Nephron progenitor cell (in vitro differentiated cells): ENCODE measurements at places on chromosomes 3 and 15.

DNA sequence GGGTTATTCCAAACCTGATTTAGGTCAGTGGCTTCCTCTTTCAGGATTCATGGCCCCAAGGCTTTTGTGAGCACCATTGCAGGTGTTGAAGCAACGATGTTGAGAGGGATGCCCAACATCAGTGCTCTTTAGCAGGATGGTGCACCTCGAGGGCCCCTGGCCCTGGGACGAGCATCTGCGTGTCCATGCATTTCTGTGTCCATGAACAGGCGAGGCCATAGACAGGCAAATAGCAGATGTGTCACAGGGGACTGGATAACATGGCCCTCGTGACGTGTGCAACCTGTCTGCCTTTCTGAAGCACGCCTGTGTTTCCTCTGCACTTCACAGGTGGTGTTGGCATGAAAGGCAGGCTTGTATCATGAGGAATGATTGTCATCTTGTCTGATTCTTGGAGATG is 132.3 kb downstream of the SNRPN start:
- no peak for DNase-seq
- peaks cover 3% of the 10 kb centered on the region for H3K27me3 ChIP-seq
- no peak overlapping the region for H3K4me3 ChIP-seq
- H3K36me3 ChIP-seq: peaks cover 89% of the 10 kb centered on the region
- H3K27ac ChIP-seq: no peak overlapping the region
- H3K4me1 ChIP-seq: no peaks in the 10 kb centered on the region

DNA sequence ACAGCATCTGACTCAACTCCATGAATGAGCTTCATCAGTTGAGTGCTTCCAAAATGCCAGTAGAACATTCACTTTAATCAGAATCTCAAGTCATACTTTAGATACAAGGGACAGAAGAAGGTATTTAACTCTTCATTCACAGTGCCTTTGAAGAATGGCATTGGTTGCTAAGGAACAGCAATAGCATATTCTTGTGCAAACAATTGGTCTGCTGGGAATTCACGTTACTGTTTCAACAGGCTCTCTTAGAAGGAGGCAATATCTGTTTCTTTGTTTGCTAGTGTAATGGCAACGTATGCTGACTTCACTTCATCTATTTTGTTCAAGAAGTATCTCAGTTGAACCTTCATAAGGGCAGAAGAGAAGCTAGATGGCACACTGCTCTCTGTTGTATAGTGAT is 113.9 kb downstream of the TMEM108 start:
- no peaks in the 10 kb centered on the region for H3K4me1 ChIP-seq
- H3K4me3 ChIP-seq: no peak overlapping the region
- peaks cover 6% of the 10 kb centered on the region for H3K36me3 ChIP-seq
- H3K27me3 ChIP-seq: peaks cover 3% of the 10 kb centered on the region

- peak overlapping the region; percentile 83 for H3K27ac ChIP-seq
- peaks cover 7% of the 10 kb centered on the region for H3K27me3 ChIP-seq
- peaks cover 45% of the 10 kb centered on the region for H3K36me3 ChIP-seq
- no peak overlapping the region for H3K4me3 ChIP-seq
- DNase-seq: no peak
These were observed 52.3 kb downstream of the ATP1B3 start for GRCh38 chr3:141928631-141929270.

- H3K36me3 ChIP-seq: no peaks in the 10 kb centered on the region
- no peak for DNase-seq
- H3K4me1 ChIP-seq: peaks cover 3% of the 10 kb centered on the region
- no peak overlapping the region for H3K4me3 ChIP-seq
- H3K27ac ChIP-seq: no peak overlapping the region
These were observed 181.0 kb upstream of the RASGRP1 start for GRCh38 chr15:38745626-38746025.

DNA sequence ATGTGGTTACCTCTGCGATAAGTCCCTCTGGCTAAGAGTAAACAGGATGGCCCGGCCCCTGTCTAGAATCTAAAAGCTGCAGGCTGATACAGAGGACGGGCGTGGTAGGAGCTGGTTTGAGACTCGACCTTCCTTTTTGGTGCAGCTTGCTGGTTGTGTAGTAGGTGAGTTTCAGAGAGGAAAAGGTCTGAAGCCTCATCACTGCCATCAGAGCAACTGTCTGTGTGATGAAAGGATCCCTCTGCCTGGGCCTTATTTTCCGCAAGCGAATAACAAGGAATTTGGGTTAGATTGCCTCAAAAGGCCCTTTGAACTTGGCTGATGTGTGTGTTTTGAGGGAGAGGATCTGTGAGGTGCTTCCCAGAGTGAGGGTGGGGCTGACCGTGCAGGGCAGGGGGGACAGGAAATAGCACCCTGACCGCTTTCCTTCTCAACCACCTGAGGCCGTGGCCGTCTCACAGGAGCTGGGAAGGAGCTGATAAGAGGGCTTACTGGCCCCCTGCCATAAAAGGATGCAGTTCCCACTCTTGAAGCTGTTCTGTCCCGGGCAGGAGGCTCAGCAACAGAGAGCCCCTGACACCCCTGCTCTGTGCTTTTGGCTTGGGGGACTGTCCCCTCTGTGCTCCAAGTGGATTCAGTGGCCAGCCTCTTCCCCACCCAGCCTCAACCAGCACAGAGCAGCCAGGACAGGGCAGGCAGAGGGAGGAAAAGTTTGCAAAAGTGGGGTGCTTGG is 45.6 kb upstream of the TFRC start:
- DNase-seq: no peak
- H3K27ac ChIP-seq: peak overlapping the region; percentile 11
- no peak overlapping the region for H3K4me3 ChIP-seq
- H3K4me1 ChIP-seq: peaks cover 18% of the 10 kb centered on the region

DNA sequence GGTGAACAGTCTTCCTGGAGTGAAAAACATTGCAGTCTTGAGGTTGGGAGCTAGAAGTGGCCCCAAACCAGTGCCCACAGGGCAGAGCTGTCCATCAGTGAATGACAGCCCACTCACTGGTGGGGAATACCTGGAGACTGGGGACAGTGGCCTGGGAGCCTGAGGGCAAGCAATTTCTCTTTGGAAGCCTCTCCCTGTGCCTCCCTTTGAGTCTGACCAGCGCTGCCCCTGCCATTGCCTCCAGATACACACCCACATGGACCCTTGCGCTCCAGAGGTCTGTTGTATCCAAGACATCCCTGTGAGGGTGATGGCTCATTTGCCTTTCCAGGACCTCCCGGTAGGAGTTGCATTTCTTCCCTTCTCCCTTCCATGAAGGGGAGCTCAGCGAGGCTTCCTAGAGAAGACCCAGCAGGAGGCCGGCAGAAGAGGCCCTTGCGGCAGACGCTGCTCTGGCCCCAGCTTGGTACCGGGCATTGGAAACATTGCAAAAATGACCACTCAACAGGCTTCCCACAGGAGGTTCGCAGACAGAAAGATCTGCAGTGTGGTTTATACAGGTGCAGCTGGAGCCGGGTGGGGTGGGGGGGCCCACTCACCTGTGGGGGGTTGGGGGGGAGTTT is 38.5 kb downstream of the KLF13 start:
- DNase-seq: no peak
- H3K27me3 ChIP-seq: peaks cover 5% of the 10 kb centered on the region
- H3K36me3 ChIP-seq: peaks cover 14% of the 10 kb centered on the region

DNA sequence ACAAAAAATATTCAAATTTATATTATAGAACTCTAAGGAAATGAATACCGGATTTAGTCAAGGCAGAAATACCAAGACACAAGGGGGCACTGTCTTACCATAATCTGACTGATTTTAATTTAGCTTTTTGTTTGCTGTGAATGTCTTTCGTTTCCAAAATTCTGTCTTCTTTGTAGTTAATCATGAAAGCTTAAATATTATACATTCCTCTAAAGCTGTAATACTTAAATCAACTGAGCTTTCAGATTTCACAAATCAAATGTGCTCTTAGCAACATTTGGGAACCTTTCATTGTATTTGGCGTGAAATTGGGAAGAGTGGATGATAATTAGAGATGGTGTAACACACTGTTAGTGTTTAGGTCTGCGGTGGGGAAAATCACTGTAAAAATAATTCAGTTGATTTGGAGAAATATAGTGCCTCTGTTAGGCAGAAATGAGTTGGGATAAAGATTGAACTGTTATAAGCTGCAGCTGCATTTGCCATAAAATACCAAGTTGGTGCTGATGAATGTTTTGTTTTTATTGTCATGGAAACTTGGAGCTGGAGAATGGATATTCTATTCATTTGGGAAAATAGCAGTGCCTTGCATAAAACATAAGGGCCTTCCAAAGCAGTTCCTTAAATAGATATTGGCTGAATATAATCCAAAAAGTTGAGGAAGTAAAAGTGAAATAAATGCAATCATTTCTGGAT is 228.2 kb downstream of the TCF12 start:
- H3K27ac ChIP-seq: peak overlapping the region; percentile 30
- peaks cover 27% of the 10 kb centered on the region for H3K36me3 ChIP-seq
- H3K4me3 ChIP-seq: no peak overlapping the region
- H3K4me1 ChIP-seq: peaks cover 18% of the 10 kb centered on the region
- no peak for DNase-seq

DNA sequence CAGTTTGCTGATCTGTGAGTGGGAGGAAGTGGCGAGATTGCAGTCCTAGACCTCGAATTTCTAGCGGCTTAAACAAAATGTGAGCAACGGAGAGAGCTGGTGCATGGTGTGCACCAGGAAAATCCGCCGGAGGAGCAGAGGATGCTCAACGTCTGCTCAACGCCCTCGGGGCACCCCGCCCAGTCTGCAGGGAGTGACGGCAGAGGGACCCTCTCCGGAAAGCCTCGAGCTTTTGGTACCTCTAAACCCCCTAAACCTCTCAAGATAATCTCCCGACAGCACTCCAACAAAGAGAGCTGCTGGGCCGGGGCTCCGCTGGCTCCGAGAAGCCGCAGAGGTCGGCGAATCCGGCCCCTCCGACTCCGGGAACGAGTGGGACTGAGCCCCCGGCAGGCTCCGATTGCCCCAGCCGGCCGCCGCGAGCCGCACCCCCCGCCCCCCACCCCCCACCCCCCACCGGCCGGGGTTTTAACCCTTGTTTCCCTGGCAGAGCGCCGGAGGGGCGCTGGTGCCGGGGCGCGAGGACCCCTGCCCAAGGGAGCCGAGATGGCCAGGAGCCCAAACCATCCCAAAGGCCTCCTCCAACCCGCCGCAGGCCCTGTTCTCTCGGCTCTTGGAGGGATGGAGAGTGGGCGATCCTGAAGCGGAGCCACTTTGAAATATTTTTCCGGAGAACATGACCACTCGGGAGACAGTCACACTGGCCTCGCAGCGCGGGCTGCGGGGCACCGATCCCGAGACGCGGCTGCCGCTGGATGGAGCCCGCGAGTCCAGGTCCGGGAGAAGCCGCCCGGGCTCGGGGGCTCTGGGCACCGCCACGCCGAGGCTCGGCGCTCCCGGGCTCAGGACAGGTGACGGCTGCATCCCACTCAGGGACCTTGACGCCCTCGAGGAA is 1.5 kb downstream of the MEGF11 start:
- no peak overlapping the region for H3K27ac ChIP-seq
- no peaks in the 10 kb centered on the region for H3K36me3 ChIP-seq
- H3K4me3 ChIP-seq: peak overlapping the region; percentile 77
- DNase-seq: peak; percentile 82
- H3K4me1 ChIP-seq: peaks cover 19% of the 10 kb centered on the region

GRCh38 chr15:72784456-72784876 is 908 bp upstream of the ADPGK start:
- no peak for DNase-seq
- peak overlapping the region; percentile 86 for H3K27ac ChIP-seq

DNA sequence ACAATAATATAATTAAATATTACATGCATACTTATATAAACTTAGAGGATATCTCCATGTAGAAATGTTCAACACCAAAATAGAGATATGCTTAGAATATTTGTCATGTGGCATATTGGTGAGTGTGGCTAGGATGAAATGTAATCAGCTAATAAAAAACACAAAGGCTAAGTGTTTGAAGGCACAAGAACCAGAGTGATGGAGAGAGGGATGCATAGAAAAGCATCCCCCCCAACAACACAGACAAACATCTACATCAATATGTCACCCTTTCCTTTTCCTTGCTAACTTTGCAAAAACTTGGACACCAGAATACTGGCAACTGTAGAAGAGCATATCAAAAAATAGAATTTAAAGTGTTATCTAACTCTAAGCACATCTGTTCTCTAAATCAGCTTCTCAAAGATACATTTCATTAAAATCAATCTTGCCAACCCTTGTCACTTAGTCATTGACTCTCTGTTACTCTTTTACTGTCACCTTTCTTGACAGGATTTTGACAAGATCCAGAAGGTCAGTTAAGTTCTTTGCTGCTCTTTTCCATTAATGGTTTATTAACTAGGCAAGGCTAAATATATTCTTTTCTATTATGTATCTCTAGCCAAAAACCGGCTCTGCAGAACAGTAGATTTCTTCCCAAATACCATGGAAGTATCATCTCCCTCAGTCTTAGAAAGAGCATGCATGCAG is 695.9 kb downstream of the OTOL1 start:
- no peak overlapping the region for H3K27ac ChIP-seq
- peaks cover 24% of the 10 kb centered on the region for H3K4me1 ChIP-seq
- no peak overlapping the region for H3K4me3 ChIP-seq
- peaks cover 21% of the 10 kb centered on the region for H3K36me3 ChIP-seq
- H3K27me3 ChIP-seq: peaks cover 5% of the 10 kb centered on the region
- no peak for DNase-seq

GRCh38 chr3:115785782-115786181 is 162.5 kb downstream of the GAP43 start:
- H3K27ac ChIP-seq: no peak overlapping the region
- peaks cover 4% of the 10 kb centered on the region for H3K27me3 ChIP-seq
- H3K4me1 ChIP-seq: peaks cover 12% of the 10 kb centered on the region
- no peaks in the 10 kb centered on the region for H3K36me3 ChIP-seq
- DNase-seq: no peak
- no peak overlapping the region for H3K4me3 ChIP-seq

- peaks cover 50% of the 10 kb centered on the region for H3K36me3 ChIP-seq
- no peak for DNase-seq
- no peak overlapping the region for H3K4me3 ChIP-seq
- peaks cover 32% of the 10 kb centered on the region for H3K4me1 ChIP-seq
- peaks cover 1% of the 10 kb centered on the region for H3K27me3 ChIP-seq
These were observed 7.2 kb downstream of the POLR2H start for GRCh38 chr3:184368586-184369183.

- H3K4me3 ChIP-seq: no peak overlapping the region
- H3K27me3 ChIP-seq: peaks cover 3% of the 10 kb centered on the region
- peaks cover 10% of the 10 kb centered on the region for H3K36me3 ChIP-seq
- no peak for DNase-seq
- no peak overlapping the region for H3K27ac ChIP-seq
- H3K4me1 ChIP-seq: peaks cover 8% of the 10 kb centered on the region
These were observed 199.8 kb downstream of the THSD4 start for GRCh38 chr15:71314956-71315537.

GRCh38 chr15:99566157-99566897 is 543 bp downstream of the MEF2A start:
- H3K4me1 ChIP-seq: peaks cover 62% of the 10 kb centered on the region
- peak overlapping the region; percentile 68 for H3K27ac ChIP-seq
- peaks cover 8% of the 10 kb centered on the region for H3K27me3 ChIP-seq
- peak overlapping the region; percentile 94 for H3K4me3 ChIP-seq

- H3K36me3 ChIP-seq: no peaks in the 10 kb centered on the region
- no peaks in the 10 kb centered on the region for H3K4me1 ChIP-seq
- DNase-seq: no peak
- peaks cover 19% of the 10 kb centered on the region for H3K27me3 ChIP-seq
- no peak overlapping the region for H3K4me3 ChIP-seq
- H3K27ac ChIP-seq: no peak overlapping the region
These were observed 17.7 kb upstream of the FEM1B start for GRCh38 chr15:68259883-68260282.

GRCh38 chr3:74091204-74091603 is 466.5 kb upstream of the PDZRN3 start:
- peaks cover 21% of the 10 kb centered on the region for H3K4me1 ChIP-seq
- H3K4me3 ChIP-seq: no peak overlapping the region
- H3K27ac ChIP-seq: no peak overlapping the region
- peaks cover 4% of the 10 kb centered on the region for H3K27me3 ChIP-seq
